ENCODE measurements at places on chromosomes 5 and 9.

- no peak for DNase-seq
Measured at GRCh38 chr5:91885291-91886265, 502.5 kb upstream of the ARRDC3 start.

- no peak for DNase-seq
Measured at GRCh38 chr5:111385051-111385450, 127.3 kb downstream of the STARD4 start.

DNA sequence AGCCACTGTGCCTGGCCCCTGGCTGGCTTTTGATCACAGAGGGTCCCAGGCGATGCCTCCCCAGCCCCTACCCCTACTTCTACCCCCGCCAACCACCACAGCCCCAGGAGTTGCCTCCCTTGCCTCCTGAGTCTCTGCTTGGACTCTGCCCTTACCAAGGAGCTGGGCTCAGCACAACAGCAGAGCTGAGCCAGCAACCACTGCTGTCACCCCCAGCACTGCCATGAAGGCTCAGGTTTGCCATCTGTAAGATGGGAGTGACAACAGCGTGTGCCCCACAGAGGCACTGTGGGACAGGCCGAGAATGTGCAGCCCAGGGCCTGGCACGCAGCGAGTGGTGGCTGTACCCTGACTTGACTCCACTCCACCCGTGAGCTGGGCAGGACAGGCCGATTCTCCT, 63.1 kb upstream of the ASS1 start:
- no peak for DNase-seq

DNA sequence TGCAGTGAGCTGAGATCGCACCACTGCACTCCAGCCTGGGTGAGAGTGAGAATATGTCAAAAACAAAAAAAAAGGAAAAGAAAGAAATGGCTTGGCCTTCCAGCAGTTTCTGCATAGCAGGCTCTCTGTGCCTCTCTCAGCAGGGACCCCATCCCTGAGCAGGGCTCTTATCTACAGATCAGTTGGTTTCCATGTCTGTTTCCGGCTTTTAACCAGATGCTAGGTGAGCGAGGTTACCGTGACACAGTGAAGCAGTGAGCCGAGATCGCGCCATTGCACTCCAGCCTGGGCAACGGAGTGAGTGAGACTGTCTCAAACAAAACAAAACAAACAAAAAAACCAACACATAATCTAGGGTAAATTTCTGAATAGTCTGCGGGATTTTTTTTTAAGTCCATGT, 51.4 kb downstream of the COL5A1 start:
- no peak for DNase-seq

DNA sequence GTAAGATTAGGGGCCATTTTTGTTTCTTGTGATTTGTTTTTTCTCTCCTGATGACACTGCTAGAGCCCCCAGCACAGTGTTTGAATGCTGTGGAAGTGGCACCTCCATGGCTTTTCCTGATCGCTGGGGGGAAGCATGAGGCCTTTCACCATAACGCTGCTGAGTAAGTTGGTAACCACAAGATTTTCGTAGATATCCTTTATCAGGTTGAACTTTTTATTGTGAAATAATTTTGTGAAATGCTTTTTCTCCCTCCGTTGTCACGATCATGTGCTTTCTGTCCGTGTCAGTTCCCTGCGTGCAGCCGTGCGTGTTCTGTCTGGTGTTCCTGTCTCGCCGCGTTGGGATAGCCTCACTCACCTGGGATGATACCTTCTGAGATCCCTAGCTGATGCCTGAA, 59.4 kb downstream of the EHMT1 start:
- no peak for DNase-seq
